ENCODE measurements at places on chromosomes 11 and 22.

DNA sequence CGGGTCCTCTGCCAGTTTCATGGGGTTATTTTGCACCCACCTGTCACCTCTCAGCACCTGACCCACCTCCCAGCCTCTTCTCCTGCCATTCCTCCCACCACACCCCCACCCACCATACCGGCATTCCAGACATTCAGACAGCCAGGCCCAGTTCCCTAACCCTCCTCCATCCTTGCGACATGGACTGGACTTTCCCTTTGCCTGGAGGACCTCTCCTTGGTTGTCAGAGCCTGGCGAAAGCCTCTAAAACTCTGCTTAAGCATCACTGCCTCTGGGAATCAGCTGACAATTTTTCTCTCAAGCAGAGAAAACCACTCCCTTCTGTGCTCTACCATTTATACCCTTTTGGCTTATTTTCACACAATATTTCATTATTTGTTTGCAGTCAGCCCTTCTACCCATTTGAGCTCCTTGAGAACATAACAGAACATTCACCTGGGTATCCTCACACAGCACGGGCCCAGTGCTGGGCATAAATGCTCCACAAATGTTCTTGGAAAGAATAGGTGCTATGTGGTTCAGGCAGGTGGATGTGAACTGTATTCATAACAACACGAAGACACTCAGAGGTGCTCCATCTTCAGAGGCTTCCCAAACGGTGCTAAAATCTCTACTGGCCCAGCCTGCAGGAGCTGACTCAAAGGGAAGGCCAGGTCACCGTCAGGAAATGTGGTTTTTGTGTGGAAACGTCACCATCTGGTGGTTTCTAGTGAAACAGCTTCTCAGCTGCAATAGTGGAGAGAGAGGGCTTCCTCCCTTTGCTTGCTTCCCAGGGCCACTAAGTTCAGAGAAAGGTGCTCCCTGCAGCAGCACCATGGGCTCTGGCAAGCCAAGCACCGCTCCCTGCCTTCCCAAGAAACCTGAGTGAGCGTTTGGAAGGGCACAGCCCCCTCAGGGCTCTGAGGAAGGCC, 10.4 kb downstream of the SPATA19 start:
- DNase-seq = peak; percentile 77

GRCh38 chr22:23772649-23773473, at the start of gene MMP11:
MMP11 (plus strand) TSS chr22:23772849; CDS start chr22:23772871, 22 bp downstream.
- peak; percentile 85 for DNase-seq

GRCh38 chr22:19811811-19812771, 42.6 kb downstream of the GNB1L start:
- DNase-seq = peak; percentile 41

- no peak for DNase-seq
Observed at GRCh38 chr11:69093106-69093505, 44.4 kb downstream of the TPCN2 start.

- DNase-seq = no peak
Observed at GRCh38 chr22:22941831-22942510, 54.4 kb downstream of the IGLL5 start.

- no peak for DNase-seq
Observed at GRCh38 chr22:48711031-48711431, 1116.6 kb downstream of the BRD1 start.

DNA sequence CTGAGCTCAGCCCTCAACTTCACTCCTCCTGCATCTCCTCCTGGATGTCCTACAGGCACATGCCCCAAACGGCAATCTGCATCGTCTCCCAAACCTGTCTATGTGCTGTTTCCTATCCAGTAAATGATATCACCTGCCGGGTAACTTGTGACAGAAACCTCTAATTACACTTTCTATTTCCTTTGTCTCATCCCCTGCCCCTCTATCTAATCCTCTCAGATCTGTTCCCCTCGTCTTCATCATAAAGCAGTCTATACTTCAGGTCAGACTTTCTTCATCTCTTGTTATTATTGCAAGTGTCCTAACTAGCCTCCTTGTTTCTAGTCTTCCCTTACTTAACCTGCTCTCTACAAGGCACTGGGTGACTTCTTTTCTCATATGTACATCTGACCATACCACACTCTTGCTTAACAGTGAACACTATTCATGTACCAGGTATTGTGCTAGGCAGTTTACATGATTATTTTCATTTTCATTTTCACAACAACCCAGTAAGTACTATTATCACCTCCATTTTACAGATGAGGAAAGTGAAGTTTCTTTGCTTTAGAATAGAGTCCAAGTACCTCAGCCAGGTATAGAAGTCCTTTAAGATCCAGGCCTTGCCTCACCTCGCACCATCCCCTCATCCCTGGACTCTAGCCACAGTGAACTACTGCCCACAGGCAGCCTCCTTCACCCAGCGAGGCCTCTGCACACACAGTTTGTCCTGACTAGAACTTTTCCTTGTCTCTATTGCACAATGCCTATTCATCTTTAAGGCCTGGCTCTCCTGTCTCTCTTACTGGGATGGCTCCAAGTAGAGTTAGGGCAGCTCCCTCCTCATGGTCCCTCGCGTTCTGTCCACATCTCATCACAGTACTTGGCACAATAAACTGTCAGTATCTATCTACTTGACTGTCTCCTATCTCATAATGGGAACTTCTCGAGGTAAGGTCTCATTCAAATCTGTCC, 22.1 kb upstream of the UCP3 start:
- DNase-seq = no peak

DNA sequence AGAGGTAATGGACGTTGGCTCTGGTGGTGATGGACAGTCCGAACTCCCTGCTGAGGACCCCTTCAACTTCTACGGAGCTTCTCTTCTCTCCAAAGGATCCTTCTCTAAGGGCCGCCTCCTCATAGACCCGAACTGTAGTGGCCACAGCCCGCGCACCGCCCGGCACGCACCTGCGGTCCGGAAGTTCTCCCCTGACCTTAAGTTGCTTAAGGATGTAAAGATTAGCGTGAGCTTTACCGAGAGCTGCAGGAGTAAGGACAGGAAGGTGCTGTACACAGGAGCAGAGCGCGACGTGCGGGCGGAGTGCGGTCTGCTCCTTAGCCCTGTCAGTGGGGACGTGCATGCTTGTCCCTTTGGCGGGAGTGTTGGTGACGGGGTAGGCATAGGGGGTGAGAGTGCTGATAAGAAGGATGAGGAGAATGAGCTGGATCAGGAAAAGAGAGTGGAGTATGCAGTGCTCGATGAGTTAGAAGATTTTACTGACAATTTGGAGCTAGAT, 6.1 kb downstream of the DGCR8 start:
- DNase-seq = no peak

DNA sequence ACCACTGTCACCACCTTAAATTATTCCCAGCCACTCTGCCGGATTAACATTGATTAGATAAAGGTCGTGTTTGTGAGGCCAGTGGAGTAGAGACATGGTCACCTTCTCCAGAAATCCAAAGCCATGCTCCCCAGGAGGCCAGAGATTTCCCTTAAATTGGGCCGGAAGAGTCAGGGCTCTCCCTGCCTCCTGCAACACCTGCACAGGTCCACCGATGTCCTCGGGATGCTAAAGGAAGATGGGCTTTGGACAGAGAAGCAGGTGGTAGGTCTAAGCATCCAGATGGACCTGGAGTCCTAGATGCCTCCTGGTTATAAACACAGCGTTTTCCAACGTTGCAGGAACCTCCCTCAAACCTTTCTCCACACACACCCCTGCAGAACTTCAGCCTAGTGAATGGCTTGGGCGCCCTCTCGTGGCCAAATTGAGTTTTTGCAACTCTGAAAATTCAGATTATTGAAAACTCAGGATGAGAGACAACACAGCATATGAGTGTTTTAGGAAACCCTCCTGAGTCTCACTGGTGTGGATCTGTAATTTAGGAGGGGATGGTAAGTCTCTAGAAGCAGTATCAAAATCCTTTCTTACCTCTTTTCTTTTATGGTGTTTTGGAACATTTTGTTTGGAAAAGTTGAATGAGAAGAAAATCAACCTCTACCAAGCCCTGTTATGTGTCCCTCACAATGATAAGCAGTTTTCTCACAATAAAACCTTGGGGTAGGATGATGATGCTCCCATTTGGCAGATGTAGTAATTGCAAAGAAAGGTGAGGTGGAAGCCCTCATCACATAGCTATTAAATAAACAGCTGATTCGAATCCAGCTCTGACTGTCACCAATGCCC, 109.6 kb downstream of the RRAS2 start:
- DNase-seq = peak; percentile 76

- DNase-seq = peak; percentile 83
Observed at GRCh38 chr11:113241636-113242054, 72.7 kb upstream of the TTC12 start.

GRCh38 chr11:78201096-78201818, 12.5 kb downstream of the USP35 start:
- no peak for DNase-seq

DNA sequence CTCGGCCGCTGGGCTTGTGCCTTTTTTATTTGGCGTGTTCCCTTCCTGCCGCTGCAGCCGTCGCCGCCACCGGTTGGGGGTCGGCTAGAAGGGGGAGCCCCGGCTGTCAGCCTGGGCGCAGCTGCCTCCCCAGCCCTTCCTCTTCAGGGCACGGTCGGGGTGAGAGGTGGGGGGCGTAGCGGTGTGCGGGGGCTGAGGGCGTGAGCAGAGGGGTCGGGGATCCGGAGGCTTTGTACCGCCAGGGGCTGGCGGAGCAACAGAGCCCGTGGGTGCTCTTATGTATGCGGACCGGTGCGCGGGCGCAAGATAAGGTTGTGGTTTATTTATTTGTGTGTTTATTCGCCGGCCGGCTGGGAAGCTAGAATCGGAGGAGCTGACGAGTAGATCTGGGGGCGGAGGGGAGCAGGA, 477 bp downstream of the ZBTB16 start:
- peak; percentile 75 for DNase-seq

DNA sequence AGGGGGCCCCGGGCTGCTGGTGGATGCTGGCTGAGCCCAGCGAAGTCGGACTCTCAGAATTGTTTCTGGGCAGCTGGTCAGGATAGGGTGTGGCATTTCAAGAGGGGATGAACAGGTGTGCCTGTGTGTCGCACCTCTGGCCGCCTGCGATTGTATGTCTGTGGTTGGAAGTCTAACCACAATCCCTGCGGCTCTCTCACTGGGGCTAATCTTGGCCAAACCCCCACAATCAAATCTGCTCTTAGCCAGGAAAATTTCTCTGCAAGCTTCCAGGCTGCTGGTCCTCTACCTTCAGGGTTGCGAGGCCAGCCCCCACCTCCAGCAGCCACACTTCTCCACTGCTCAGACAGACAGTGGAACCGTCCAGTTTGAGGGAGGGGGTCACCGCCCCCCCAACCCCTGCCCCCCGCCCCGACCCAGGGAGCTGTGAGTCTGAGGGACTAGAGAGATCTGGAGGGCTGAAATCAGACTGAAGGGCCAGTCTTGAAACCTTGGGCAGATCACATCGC, 953 bp downstream of the ATG16L2 start:
- peak; percentile 82 for DNase-seq

- no peak for DNase-seq
Observed at GRCh38 chr11:110728883-110729282, 16.6 kb upstream of the ARHGAP20 start.

DNA sequence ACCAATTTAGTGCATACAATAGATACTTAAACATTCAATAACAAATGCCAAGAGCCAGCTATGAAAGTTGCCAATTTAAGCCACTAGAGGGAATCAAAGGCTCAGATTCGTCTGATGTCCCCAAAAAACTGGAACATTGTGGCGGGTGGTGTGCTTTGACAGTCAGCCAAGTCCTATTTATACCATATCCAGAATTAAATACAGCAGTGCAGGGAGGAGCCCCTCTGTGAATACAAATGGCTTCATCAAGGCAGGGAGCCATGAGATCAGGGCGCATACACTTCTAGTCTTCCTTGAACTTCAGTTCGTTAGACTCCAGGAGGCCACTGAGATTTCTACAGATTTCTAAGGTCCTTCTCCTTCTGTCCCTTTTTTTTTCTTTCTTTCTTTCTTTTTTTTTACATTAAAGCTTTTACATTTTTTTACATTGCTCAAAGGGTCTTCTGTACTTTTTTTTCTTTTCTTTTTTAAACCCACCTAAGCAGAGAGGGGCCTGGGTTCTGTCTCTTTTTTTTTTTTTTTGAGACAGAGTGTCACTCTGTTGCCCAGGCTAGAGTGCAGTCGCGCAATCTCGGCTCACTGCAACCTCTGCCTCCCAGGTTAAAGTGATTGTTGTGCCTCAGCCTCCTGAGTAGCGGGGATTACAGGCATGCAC, 41.5 kb upstream of the HSPA8 start:
- DNase-seq = peak; percentile 96

DNA sequence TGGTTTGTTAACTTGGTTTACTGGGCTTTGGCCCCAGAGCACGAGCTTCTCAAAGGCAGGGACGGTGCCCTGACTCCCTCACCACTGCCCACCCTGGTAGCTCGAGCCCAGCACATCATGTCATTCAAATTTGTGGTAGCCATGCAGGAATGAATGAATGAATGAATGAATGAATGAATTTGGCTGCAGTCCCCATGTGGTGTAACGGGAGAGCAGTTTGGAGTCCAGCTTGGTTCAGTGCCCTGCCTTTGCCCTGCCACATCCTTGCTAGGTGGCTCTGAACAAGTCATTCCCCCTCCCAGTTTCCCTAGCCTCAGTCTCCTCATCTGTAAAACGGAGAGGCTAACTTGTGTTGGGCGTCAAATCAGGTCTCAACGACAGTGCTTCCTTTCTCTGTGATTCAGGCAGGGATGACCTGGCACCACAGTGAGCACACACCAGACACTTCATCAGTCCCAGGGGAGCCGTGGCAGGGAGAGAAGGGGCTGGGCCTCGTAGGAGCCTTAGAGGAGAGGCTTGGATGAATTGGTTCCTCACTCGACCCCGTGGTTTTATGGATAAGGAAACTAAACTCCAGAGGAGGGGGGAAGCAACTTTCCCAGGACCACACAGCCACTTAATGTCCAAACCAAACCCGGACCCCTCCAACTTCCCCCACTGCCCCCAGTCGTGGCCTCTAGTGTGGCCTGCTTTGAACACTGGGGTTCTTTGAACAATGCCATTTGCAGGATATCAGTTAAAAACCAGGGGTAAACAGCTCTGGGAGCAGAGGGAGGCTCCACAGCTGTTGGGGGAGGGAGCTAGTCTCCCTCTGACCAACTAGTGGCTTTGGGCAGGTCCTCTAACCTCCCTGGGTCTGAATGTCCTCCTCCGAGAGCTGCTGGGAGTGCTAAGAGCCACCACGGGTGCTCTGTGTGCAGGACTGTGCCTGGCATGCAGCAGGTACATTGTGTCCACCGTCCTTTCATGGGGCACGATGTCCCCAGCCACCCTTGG, 86.2 kb downstream of the CACNA1I start:
- no peak for DNase-seq

GRCh38 chr11:129286813-129287212, 88.8 kb upstream of the BARX2 start:
- peak; percentile 98 for DNase-seq

GRCh38 chr11:125284245-125284850, 119.8 kb downstream of the PKNOX2 start:
- no peak for DNase-seq

GRCh38 chr11:2886191-2886894, 768 bp upstream of the CDKN1C start:
- no peak for DNase-seq

GRCh38 chr11:124756753-124757227, 4.7 kb upstream of the VSIG2 start:
- DNase-seq = no peak

GRCh38 chr11:59423835-59424234, 2.4 kb downstream of the OR5A2 start:
- DNase-seq = no peak

- DNase-seq = no peak
Observed at GRCh38 chr11:117686711-117687110, 110.3 kb downstream of the DSCAML1 start.

- no peak for DNase-seq
Observed at GRCh38 chr11:95792700-95793099, 2.4 kb downstream of the CEP57 start.

Measured in NCI-H69 (cell line).